ENCODE measurements at places on chromosomes 11 and 22. TPM values are rescaled to one million over a fixed set of nuclear protein-coding genes. Genes with fewer than 3 reads are reported as not detected.

GRCh38 chr11:90510839-90511238 lies 288.0 kb upstream of the CHORDC1 start:
- no peak for DNase-seq

DNA sequence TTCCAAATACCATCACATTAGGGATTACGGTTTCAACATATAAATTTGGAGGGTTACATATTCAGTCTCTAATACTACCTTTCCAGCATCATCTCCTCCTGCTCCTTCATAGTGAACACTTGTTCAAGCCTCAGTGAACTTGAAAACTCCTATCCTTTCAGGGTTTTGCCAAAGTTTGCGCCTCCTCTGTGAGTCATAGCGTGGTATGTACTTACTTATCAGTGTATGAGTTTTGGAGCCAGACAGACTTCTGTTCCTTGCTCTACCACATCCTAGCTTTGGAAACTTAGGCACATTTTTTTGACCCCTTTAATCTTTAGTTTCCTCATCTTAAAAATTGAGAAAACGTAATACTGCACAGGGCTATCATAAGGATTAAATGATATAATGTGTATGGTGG lies 160.1 kb upstream of the ZC3H12C start:
- DNase-seq, result no peak

- DNase-seq, result no peak
These were observed 39.7 kb upstream of the ETS1 start for GRCh38 chr11:128626913-128627665.

GRCh38 chr22:24554313-24555164 lies at the start of gene GUCD1:
Gene GUCD1, minus strand, starts transcription at chr22:24555138. Its CDS starts 147 bp downstream, at chr22:24554991.
- no peak for DNase-seq

- DNase-seq, result no peak
These were observed 19.2 kb downstream of the P2RX3 start for GRCh38 chr11:57357310-57357709.

DNA sequence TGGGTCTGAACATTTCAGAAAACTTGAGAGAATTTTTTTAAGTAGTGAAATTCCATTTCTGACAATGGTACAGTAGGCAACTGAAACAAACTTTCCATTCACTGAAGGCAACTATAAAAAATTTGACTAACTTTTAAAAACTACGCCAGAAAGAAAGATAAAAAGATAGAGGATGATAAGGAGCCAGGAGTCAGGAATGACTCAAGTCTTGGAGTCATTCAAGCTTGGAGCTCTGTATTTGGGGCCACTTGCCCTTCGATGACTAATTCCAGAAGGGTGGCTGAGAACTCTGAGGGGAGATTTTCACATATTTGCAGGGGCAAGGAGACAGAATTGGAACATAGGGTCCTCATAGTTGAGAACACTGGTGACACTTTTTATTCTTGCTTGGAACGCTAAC lies 1083.2 kb upstream of the CNTN5 start:
- no peak for DNase-seq

CCDC88B gene
- total RNA-seq, result 4.8 TPM
